ENCODE measurements at places on chromosomes 3 and 15.

GRCh38 chr3:133888726-133889340 lies 6.8 kb downstream of the RAB6B start:
- no peak for DNase-seq

GRCh38 chr15:52153900-52154895 lies 37.0 kb downstream of the GNB5 start:
- DNase-seq = no peak

DNA sequence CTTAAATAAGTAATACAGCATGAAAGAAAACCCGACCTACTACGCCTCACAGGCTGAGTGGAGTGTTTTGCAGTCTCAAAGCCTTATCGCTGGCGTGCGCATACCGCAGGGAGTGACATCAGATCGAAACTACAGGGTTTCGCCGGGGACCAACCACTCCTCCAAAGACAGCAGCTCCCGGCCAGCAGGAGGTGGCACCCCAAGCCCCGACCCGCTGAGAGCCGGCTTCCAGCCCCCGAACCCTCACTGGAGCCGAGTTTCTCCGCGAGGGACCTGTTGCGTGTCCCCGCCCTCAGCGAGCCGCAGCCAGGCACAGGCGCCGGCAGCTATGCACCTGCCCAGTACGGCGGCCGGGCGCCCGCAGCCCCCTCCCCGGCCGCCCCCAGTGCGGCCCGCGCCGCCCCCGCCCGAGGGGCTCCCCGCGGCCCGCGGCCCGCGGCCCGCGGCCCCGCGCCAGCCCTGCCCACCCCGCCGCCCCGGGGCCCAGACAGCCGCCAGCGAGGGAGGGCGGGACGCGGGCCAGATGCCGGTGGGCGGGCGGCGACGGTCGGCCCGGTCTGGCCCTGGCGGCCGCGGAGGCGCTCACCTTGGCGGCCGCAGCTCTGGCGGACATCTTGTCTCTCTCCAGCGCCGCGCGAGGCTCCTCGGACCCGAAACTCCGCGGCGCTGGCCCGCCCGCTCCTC lies 710 bp downstream of the TJP1 start:
- peak; percentile 82 for DNase-seq

DNA sequence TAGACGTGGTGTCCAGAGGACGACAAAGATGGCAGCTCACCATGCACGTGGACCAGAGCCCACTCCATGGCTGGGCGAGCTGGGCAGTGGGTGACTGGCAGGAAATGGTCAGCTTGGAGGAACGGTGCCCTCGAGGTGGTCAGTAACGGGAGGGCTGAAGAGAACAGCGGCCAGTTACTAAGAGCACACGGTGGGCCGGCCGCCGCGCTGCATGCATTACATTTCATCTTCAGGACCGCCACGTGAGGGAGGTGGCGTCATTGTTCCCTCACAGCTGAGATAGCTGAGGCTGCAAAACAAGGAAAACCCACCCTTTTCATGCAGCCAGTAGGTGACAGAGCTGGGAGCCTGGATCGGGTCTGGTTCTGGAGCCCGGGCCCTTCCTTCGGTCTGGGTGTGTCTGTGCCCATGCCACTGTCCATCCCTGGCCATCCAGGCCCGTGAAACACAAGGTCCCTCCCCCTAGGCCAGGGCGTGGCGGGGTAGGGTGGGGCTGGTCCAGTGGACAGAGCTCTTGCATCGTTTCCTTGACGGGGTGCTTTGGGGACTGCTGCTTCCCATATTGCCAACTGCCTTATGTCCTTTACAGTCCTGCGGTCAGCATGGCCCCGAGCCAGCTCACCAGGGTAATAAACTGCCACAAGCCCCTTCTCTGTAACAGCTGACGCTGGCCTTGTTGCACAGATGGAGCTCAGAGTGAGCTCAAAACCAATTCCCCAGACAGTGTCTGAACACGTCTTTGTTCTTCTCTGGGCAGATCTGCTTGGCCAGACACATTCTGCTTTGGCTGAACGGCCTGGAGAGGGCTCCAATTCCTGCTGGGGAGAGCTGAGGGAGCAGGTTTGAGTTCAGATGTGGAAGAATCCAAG lies 51.8 kb downstream of the RGMA start:
- DNase-seq = peak; percentile 89

GRCh38 chr3:122519693-122520092 lies 5.0 kb upstream of the KPNA1 start:
- DNase-seq = no peak

GRCh38 chr3:173893835-173894234 lies 496.3 kb downstream of the NLGN1 start:
- no peak for DNase-seq

DNA sequence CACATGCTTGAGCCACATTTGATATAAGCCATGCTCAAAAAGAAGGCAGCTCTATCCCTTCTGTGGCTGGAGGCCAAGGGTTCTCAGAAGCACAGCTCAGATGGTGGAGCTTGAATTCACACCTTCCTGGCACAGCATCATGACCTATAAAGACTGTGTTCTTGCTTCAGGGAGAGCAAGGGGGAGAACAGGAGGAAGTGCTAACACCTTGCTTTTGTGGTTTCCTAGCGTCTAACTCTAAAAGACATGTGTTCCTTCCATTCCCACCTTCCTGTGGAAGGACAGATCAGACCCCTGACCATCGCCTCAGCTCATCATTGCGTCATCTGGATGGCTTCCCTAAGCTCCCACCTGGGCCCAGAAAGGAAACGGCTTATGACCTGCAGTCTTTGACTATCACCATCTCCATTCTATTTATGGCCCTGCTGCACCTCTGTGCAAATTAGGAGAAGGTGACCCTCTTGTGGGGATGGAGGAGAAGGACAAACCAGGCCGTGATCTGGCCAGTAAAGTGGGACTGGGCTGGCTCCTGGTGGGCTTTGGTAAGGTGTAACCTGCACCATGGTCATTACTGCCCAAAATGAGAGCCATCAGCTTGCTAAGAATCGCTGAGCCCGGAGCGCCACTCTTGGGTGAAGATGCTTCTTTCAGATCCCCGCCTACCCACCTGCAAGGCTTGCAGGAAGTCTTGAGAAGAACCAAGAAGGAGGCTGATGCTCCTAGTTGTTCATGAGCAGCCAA lies 128.5 kb downstream of the SERPINI1 start:
- no peak for DNase-seq

DNA sequence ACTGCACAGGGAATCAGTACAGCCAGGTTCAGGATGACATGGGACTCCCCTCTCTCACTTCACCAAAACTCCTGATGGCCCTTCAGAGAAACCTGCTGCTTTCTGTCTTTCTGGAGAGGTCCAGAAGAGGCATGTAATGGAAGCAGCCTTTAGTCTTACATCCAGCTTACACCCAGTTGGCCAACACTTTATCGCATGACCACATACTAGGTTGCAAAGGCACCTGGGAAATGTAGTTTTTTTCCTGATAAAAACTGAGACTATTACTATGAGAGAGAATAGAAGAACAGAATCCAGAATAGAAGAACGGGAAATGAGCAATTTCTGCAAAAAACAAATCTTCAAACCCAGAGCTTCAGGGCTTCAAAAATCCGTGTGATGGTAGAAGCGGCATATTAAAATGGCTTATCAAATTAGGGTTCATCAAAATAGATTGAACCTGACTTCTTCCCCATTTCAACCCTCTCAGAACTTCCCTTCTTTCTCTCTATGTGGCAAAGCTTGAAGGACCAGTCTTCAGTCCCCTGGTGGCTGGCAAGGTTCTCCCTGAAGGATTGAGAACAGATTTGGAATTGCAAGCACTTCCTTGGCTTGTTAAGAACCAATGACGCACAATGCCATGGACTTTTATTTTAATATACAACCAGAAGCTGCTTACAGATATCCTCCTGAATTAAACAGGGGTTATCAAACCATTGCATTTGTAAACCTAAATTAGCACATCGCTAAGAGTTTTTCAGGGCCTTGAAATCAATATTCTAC lies 34.4 kb downstream of the CORO2B start:
- DNase-seq = no peak

DNA sequence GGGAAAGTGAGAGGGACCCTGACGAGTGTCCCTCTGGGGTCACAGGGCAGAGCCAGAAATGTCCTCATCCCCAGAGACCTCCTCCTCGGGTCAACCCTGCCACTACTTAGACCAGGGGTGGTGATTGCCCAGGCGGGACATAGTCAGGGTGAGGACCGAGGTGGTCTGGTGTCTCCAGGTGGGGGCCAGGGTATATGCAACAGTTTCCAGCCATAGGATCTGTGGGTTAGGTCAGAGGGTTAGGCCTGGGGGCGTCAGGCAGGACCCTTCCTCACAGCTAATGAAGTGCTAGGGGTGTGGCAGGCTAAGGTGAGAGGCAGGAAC lies 22.3 kb upstream of the FBLN2 start:
- DNase-seq = no peak

- DNase-seq = peak; percentile 60
Measured at GRCh38 chr3:49906073-49906743, 2.5 kb upstream of the MST1R start.

DNA sequence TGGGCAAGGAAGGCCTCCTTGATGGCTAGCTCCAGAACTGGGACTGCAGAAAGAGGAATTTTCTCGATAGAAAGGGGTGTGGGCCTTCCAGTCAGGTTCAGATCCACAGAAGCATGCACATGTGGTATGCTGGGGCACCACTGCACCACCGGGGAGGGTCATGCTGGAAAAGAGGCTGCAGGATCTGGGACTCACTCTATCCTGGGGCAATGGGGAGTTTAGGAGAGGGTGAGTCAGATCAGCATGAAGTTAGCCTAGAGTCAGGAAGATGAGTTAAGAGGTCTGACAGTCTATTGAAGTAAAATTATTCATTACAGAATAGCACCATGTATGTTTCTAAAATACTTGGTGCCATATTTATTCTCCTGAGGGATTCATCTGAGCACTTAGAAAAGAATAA lies 130.2 kb upstream of the TOPAZ1 start:
- no peak for DNase-seq

GRCh38 chr15:41567261-41567660 lies 8.2 kb downstream of the TYRO3 start:
- DNase-seq = no peak

- no peak for DNase-seq
Measured at GRCh38 chr3:14630404-14631100, 21.0 kb upstream of the CCDC174 start.

- no peak for DNase-seq
Measured at GRCh38 chr15:74257105-74257504, 21.0 kb downstream of the CCDC33 start.

DNA sequence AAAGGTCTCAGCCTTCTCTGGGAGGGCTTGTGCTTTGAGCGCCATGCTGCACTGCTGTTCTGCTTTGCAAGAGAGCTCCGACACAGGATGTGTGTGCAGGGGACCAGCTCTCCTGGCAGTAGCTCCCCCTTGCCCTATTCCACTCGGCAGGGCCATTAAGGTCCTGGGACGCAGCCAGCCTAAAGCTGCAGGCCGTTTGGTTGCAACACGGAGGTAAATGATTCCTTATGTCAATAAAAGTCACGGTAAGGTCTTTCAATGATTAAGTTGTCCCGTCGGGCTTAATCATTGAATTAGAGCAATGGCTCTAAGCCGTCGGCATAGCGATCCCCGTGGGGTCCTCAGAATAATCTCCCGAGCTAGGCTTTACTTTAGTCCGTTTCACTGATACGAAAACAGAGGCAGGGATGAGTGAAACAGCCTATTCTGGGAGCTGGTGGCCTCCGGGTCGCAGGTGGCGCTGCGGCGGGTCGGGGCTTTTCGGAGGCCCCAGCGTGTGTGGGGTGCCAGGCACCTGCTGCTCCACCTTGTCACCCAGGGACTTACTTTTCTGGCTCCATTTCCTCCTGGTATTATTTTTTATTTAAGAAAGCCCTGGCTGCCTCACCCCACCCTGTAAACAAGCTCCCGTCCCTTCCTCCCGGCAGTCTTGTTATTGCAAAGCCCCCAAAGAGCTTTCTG lies 525.2 kb downstream of the OCA2 start:
- DNase-seq = no peak

- no peak for DNase-seq
Measured at GRCh38 chr15:63530752-63531299, 26.4 kb downstream of the USP3 start.

DNA sequence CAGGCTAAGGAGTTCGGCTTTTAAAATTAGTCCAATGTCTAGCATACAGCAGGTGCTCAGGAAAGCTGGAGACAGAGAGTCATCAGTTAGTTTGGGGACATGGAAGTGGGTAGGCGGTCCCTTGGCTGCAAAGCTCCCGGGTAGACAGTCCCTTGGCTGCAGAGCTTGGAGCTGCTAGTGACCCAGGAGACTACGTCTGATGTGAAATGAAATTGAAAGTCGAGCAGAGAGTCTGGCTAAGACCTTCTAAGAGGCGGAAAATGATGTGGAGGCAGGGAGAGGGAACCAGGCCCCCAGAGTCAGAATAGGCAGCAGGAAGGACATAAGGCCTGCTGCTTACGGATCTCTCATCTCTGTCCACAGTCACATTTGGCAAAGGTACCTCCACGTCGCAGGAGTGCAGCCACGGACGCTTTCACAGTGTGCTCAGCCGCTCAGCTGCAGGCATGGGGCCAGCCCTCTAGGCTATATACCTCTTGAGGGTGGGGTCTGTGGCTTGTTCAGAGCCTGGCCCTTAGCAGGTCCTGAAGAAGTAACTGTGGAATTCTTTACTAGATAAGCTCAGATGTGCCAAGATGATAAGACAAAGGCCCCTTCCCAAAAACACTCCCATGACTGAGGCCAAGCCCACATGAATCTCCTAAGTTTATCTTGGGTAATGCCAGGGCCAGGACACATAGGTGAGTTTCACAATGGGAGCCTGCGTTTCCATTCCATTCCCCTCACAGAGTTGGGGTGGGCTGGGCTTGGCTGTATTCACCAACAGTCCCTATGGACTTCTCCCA lies 131.7 kb downstream of the XXYLT1 start:
- no peak for DNase-seq

DNA sequence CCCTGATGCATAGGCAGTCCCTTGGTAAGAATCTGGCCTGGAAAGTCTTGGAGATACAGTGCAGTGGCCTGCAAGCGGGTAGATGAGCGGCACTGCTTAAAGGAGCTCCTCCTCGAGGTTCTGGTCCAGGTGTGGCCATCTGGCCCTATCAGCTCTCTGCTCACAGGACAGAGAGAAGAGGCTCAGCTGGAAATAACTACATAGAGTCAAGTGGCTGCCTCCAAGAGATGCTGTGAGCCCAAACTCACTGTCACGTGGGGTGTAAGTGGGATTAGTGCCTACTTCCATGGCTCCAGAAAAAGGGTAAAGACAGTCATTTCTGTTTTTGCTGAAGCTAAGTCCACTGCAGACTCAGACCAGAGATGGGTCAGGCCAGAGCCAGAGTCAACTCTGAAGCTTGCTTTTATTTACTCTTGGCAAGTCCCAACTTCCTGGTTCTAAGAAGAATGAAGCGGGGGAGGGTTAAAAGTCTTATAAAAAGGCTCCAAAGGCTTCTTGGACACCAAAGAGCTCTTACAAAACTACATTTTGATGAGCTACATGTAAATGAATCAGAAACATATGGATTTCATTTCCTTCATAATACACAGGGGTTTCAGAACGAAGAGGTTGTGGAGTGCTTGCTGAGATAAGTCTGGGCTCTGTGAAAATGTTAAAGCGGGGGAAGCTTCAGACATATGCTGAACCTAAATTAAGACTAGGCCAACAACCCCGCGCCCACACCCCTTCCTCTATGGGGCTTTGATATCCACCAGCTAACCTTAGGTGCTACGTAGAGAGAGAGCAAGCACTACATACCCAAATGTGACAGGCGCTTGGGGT lies 77.1 kb downstream of the PDZRN3 start:
- peak; percentile 63 for DNase-seq

- DNase-seq = peak; percentile 51
Measured at GRCh38 chr3:9111417-9111816, 138.0 kb downstream of the SRGAP3 start.

- no peak for DNase-seq
Measured at GRCh38 chr3:70856414-70857162, 544.1 kb upstream of the MDFIC2 start.

GRCh38 chr15:63072809-63073277 lies 30.3 kb downstream of the TPM1 start:
- no peak for DNase-seq

Measured in femur (tissue), 1 donor.